Diencephalon (tissue), 1 donor: ENCODE measurements at places on chromosomes 16 and 17. TPM values are rescaled to one million over a fixed set of nuclear protein-coding genes. Genes with fewer than 3 reads are reported as not detected.

Gene MYH1
- not detected for total RNA-seq

Gene SLFN13
- total RNA-seq = 1.4 TPM

Gene CCL8
- total RNA-seq = not detected

Gene MYH2
- total RNA-seq = under 0.01 TPM

Gene CHST5
- total RNA-seq = 0.92 TPM

Gene CCL4L2
- 0.46 TPM for total RNA-seq

Gene TPSD1
- not detected for total RNA-seq

Gene RBBP6
- total RNA-seq = 51.9 TPM

Gene SLC38A8
- total RNA-seq = 2.8 TPM

Gene TMEM204
- 3.2 TPM for total RNA-seq

Gene TPSG1
- not detected for total RNA-seq

Gene MAF
- 13.1 TPM for total RNA-seq

Gene TTLL6
- total RNA-seq = 0.46 TPM

Gene CRYM
- 17.1 TPM for total RNA-seq

Gene RAB11FIP4
- 54.9 TPM for total RNA-seq

Gene MT1G
- not detected for total RNA-seq

Gene RASL10B
- 20.3 TPM for total RNA-seq

Gene DNAI2
- 0.92 TPM for total RNA-seq

Gene PKMYT1
- 2.3 TPM for total RNA-seq
